ENCODE measurements at places on chromosomes 1 and 21.

- DNase-seq: no peak
These were observed 417.7 kb downstream of the SIPA1L2 start for GRCh38 chr1:232212253-232212652.

GRCh38 chr1:159849626-159850366 lies 12.7 kb downstream of the VSIG8 start:
- peak; percentile 33 for DNase-seq

DNA sequence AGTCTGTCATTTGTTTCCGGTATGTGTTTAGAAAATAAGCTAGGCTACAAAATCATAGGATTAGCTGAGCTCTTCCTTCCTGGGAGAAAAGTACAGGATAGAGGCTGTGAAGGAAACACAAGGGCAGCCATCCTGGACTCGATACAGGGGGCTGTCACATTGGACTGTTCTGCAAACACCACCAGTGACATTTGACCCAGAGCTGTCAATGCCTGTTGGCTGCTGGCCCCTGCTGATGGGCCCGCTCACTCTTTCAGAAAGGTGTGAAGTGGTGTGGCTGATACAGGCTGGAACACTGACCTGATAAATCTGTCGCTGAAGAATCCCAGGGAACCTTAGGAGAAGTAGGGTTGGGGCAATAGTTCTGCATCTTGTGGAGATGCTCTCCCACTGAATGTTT lies 183.1 kb downstream of the RHOU start:
- DNase-seq: no peak

DNA sequence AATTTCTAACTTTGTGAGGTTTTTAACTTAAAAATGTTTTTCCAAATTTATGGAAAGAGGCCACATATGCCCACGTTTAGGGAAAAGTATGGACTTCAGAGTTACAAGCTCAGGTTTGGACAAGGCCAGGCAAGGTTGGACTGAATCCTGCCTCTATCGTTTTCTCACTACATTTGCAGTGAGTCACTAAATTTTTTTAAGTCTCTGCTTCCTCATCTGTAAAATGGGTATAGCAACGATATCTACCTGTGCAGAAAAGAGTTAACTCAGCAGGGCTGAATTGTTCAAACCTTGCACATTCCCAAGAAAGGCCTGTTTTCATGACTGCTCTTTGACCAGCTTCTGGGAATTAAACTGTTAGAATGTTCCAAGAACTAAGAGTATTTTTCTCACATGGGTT lies 159.1 kb downstream of the LTN1 start:
- DNase-seq: no peak

GRCh38 chr1:47788761-47789160 lies 208.4 kb downstream of the TRABD2B start:
- no peak for DNase-seq

DNA sequence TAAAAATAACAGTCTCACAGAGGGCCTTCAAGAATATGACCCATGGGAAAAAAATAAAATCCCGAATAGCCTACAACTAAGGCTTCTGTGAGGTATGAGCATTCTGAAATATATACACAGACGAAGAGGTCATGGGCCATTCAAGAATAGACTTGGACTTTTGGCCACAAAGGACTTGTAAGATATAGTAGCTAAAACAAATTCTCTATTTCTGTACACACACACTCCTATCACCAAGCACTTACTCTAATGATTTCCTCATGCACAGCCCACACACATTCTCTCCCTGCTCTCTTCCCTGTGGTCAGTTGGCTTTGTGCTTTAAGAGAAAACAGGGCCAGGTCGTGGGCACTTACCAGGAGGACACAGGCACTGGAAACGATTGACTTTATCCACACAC lies 69.7 kb upstream of the ADAM30 start:
- DNase-seq: no peak

DNA sequence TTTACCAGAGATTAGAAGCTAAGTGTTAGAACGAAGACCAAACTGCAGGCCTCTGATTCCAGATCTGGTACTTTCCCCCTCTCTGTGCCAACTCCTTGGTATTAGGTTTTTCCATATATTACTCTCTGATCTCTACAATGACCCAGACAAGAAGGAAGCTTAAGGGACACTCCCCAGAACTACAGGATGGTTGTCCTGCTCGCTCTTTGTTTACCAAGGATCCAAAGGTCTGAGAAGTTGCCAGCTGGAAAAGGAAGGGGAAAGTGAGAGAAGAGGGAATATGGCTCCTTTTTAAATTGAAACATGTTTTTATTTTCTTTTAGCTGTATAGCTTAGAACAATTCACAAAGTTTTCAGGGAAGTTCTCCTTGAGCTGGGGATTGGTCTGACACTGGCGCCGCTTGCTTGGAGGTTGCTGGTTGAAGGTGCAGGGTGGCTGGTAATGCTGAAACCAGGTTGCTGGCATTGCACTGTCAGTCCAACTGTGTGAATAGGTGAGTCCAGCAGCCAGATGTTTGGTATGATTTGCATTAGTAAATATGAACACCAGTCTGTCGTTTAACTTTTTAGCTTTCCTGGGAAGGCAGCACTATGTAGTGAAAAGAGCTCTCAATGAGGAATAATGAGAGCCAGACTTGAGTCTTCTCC lies 89.3 kb downstream of the NOS1AP start:
- DNase-seq: no peak

DNA sequence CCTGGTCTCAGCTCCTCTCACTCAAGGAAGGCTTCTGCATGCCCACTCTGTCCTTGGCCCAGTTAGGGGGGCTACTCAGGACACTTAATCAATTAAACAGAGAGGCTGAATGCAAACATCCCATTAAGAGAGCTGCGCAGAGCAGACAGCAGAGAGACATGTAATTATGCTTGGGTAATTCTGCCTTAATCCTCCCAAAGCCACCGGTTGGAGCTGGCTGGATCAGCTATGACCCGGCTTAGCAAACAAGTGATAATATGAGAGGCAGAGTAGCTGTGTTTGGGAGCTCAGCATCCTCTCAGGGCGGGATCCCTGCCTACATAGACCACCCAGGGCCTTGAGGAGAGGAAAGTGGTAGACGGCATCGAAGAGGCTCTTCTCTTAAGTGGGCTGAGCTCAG lies 183.2 kb downstream of the GRIK3 start:
- DNase-seq: no peak

GRCh38 chr1:109792056-109792831 lies 28.5 kb upstream of the EPS8L3 start:
- DNase-seq: no peak

DNA sequence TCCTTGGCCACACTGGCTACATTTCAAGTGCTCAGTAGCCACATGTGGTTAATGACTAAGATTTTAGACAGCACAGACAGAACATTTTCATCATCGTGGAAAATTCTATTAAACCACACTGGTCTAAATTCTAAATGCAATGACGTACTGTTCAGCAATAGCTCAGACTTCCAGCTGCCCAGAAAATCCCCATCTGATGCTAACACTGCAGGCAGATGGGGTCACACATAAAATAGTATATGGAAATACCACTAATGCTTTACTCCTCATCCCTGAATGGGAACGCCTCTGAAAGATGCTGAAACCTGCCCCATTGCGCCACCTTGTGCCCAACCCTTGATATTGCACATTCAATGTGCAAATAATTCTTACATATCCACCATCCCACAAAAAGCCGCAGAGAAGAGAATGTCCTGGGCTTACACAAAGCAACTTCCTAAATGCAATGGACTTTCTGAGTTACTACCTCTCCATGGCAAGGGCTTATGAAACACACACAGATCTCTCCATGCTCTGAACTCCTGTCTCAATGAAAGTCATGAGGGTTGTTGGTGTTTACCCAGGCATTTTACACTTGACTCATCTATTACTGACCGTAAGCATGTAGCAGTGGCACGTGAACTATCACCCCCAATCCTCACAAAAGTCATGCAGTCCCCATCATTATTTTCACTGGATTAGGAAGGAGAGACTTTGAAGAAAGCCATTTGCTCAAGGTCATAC lies 20.3 kb upstream of the SLC5A9 start:
- DNase-seq: peak; percentile 27

- no peak for DNase-seq
These were observed 107.6 kb downstream of the ETS2 start for GRCh38 chr21:38913120-38913892.

DNA sequence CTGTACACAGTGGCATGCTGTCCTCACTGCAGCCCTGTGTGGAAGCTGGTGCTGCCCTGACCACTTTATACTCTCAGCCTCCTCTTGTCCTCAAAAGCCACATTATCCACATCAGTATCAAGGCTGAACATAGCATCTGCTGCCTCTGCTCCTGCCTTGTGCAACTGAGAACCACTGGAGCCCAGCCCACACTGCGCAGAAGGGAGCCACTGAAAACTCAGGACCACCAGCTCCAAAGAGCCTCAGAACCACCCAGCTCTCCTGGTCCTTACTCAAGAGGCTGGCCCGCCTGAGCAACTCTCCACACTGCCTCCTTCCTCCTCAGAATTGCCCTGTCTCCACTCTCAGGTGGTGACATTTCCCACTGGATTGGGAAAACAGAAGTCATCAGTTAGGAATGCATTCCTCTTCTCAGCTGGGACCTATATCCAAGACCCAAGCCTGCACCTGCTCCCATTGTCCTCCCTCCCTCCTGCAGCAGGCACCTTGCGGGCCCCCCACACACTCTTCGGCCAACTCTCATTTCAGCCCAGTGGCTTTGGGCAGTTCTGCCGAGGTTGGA lies 7.0 kb upstream of the KISS1 start:
- DNase-seq: no peak

DNA sequence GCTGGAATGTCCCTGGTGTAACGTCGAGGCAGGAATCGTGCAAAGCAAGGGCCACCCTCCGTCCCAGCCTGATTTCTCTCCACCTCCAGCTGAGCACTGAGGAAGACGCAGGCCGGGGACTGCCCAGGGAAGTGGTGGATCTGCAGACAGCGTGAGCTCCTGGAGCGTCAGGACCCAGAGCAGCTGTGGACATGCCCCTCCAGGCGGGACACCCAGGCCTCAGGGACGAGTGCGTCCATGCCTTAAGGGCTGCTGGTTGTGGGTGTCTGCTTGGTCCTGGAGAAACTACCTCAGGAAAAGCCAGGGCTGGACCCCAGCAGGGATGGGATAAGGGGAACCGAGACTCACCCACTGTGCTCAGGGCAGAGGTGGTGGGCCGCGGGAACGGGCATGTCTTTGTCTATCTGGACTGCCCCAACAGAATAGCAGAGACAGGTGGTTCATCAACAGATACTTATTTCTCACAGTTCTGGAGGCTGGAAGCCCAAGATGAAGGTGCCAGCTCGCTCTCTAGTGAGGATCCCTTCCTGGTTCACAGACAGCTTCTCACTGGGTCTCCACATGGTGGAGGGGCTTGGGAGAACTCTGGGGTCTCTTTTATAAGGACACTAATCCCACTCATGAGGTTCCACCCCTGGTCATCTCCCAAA lies 5.8 kb upstream of the MMEL1 start:
- no peak for DNase-seq

GRCh38 chr1:20615946-20616846 lies 17.1 kb upstream of the PINK1 start:
- no peak for DNase-seq

DNA sequence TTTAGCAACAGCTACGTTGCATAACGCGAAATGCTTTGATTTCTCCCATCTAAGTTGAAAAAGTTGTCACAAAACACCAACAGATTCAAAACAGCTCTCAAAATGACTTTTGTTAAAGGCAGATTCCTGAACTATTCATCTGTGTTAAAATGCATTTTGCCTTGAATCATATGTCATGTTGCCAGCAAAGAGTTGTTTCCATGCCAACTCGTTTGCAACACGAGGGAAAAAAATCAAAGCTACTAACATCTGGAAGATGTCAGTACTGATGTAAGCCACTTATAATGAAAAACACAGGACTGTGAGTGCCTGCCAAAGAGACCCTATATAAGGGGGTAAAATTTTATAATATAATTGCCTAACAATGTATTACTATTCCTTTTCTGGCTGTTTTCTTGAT lies 182.7 kb upstream of the PTBP2 start:
- DNase-seq: no peak

DNA sequence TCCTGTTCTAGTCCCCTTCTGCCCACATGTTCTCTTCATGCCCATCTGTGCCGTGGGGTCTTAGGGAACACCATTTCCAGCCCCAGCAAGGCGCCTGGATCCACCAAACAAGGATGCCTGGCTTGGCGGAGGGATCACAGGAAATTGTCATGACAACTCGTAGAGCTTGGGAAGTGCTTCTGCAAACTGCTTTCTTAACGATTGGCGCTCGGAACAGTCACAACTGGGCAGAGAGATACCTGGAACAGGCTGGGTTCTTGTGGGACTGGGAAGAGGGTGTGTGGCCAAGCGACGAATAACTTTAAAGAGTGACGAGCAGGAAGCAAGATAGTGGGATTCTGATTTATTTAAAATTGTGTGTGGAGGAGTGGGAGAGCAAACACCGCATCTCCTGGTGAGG lies 329.8 kb downstream of the RPS6KC1 start:
- DNase-seq: no peak

DNA sequence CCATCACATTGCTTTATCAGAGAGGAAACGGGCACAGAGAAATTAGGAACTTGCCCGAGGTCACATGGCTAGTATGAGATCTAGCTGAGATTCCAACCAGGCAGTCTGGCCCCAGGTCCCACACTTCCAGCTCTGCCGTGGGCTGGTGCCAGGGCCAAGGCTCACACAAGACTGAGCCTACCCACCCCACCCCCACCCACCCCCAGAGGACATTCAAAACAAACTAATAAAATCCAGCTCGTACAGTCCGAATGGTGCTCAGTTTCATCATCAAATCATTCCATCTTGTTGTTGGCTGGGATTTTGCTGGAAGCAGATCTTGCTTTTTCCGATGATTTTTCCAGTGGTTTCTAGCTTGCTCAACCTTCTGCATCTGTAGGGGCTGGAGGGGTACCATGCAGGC lies 27.9 kb downstream of the MATN1 start:
- DNase-seq: no peak

DNA sequence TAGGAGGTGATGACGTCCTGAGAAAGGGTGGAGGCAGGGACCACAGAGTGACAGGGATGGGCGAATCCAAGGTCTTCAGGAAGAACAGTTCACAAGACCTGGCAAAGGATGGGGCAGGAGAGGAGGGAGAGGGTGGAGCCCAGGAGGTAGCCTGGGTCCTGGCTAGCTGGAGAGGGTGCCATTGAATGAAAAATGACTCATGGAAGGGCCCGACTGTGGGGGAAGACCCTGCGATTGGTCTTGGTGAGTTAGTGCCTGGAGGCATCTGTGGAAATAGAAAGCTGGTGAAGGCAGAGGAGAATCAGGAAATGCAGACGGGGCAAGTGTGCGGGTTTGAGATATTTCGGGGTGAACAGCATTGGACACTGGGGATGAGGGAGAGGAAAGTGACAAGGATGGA lies 60.3 kb upstream of the SLC45A1 start:
- DNase-seq: no peak

GRCh38 chr1:31705080-31705866 lies 1.5 kb upstream of the COL16A1 start:
- no peak for DNase-seq

GRCh38 chr1:218380125-218380977 lies 35.2 kb downstream of the TGFB2 start:
- peak; percentile 78 for DNase-seq

Data from LNCaP clone FGC (cell line).